GM12892 (cell line): ENCODE measurements at places on chromosomes 16 and 17.

- DNase-seq: peak; percentile 76
Observed at GRCh38 chr16:67278773-67279295, 498 bp upstream of the PLEKHG4 start.

GRCh38 chr17:784143-784542 lies 2.0 kb downstream of the MRM3 start:
- no peak for DNase-seq

DNA sequence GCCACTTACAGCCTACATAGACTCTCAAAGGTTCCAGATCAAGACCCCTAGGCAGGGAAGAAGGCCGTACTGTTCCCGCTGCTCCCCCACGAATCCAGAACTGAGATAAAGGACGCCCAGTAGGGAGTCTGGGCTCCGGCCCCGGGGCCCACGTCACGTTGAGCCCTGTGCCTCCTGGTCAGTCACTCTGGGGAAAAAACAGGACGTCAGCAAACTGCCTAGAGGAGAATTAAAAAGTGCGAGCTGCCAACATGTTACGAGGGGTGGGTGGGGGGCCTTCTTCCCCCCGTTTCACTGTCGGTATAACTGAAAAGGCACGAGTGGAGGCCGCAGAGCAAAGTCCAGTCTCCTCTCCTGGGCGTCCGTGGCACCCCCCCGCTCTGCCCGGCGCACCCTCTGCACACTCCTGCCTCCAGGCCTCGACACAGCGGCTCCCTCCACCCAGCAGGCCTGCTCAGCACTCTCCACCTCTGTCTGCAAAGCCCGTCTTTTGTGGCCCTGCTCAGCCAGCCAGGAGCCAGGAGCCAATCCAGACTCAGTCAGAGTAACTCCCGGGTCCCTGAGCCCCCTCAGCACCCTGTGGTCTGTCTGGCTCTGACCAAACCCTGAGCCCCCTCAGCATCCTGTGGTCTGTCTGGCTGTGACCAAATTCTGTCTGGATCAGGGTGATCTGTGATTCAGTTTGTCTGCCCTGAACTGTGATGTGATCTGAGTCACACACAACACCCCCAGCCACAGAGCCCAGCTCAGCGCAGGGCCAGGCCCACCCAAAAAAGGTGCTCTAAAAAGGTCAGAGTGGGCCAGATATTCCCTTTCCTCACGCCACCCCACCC lies 6.2 kb downstream of the ITGAE start:
- DNase-seq: no peak

- peak; percentile 13 for DNase-seq
Observed at GRCh38 chr17:31068291-31068690, 26.5 kb upstream of the NF1 start.

DNA sequence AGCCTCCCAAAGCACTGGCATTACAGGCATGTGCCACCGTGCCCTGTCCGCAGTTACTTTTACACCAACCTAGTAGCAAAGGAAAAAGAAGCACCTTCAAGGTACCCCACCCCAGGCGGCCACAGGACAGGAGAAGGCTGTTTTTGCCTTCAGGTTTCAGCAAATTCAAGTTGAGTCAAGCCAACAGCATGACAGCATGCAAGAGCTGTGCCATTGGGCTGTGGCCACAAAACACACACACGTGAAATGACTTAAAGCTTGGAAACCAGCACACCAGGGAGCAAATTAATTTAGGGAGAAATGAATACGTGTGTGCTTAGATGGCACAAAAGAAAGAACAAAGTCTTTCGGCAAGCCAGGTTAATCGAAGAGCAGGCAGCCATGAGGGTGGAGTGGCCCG lies 39.7 kb downstream of the ERCC4 start:
- DNase-seq: no peak

DNA sequence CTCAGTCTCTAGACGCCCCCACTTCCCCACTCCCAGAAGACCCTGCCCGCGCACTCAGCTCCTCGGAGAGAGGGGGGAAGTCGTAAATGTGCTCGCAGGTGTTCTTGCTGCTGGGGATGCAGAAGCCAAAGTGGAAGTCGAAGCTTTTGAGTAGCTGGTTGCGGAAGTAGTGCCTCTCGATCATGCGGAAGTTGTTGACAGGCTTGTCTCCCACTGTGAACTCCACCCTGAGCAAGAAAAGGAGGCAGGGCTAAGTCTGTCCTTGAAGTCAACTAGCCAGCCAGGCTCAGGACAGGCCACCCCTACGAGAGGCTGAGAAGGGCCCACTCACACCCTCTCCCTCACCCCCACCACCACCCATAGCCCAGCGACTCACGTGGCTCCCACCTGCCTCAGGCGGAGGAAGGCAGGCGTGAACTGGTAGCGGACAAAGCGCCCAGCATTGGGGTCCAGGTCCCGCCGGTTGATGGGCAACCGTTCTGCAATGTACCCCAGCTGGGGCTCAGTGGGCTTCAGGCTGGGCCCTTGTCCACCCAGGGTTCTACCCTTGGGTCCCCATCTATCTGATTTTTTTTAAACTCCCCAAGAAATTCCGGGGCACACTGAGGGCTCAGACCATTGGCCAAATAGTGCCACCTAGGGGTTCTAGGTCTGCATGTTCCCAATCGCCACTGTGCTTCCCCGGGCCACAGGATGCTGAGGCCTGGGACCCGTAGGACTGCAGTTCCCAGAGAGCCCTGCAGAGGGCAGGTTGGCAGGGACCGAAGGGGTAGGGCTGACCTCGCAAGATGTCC lies 4.6 kb downstream of the UNC119 start:
- peak; percentile 79 for DNase-seq

GRCh38 chr17:17044846-17045561 lies 2.7 kb downstream of the MPRIP start:
- no peak for DNase-seq

- no peak for DNase-seq
Observed at GRCh38 chr17:34252444-34253138, 2.5 kb upstream of the CCL2 start.

DNA sequence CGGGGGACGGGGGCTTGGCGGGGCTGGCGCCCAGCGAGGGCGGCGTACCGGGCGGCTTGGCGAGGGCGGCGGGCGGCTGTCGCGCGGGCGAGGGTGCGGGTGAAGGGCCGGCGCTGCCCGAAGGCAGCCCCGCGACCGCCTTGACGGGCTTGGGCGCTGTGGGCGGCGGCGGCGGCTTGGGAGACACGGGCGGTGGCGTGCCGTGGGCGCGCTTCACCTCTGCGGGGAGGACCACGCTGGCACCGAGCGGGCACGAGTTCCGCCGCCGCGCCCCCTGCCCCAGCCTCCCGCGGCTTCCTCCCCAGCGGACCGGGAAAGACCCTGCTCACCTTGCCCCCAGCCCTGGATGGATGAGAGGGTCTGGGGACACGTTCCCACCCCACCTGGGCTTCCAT lies 17.3 kb downstream of the CASKIN1 start:
- DNase-seq: no peak

DNA sequence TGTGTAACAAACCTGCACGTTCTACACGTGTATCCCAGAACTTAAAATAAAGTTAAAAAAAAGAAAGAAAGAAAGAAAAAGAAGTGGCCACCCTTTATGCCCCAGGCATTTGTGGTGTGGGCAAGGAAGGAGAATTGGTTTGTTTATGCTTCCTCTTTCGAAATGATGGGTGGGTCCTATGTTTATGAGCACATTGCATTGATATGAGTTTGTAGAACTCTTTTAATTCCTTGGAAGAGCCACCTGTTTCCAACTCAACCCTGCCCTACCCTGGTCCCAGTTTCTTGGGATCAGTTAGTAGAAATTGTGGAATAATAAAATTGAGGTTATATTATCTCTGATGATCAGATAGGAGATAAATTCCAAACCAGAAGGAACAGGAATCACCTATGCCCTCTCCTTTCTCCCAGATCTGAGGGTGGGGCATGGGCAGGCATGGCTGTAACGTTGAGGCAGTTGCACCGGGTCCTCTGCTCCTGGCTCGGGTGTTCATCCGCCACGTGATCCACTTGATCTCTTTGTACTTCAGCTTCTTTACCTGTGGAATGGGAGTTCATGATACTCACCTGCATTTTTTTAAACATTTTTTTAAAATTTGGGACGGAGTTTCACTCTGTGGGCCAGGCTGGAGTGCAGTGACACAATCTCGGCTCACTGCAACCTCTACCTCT lies 15.9 kb downstream of the CHAD start:
- no peak for DNase-seq

- DNase-seq: no peak
Observed at GRCh38 chr17:19730843-19731242, 14.5 kb upstream of the SLC47A2 start.

- no peak for DNase-seq
Observed at GRCh38 chr16:31167315-31167714, 12.6 kb upstream of the FUS start.

DNA sequence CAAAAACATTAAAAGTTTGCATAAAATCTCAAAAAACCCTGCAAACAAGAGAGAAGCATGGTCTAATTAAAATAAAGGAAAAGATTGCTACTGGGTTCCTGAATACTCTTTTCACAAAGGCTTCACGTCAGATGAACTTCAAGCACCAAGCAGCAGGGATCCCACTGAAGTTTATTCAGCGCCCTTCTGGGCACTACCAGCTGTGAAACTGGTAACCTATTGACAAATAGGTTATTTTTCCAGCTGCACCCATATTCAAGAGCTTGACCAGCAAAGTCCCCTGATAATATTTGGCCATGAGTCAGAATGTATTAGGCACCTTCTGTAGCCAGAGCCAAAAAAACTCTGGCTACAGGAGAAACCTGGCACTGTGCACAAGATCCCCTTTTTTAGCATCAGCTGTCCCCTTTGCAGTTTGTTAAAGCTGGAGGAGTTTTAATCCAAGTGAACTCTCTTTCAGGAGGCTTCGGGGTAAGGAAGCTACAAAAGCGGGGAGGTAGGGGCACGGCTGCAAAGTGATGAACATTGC lies 60.3 kb downstream of the GRIN2A start:
- DNase-seq: no peak

DNA sequence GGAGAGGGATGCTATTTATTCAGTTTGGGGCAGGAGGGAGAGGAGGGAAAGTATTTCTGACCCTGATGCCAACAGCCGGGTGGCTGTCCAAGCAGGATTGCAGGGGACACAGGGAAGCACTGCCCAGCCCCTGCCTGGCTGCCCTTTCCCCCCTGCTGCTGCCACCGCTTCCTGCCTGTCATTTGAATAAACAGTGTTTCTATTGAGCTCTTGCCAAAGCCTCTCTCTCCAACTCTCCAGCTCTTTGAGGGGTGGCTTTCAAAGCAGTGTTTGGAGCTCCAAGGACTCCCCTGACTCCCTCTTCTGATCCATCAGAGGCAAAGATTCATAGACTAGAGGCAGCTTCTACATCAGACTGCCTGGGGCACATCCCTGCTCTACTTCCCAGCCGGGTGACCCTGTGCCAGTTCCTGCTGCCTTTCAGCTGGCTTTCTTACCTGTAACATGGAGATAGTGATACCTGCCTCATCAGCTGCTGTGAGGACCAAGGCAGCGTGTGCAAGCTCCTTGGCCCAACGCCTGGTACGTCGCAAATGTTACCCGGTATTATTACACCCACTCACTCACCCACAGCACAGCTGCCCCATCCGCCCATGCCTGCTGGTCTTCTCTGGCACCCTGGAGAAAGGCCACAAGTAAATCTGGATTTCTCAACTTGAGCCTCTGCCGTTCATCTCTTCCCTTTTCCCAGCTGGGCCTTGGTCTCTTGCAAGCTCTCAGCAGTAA lies 9.5 kb downstream of the PROCA1 start:
- DNase-seq: no peak

DNA sequence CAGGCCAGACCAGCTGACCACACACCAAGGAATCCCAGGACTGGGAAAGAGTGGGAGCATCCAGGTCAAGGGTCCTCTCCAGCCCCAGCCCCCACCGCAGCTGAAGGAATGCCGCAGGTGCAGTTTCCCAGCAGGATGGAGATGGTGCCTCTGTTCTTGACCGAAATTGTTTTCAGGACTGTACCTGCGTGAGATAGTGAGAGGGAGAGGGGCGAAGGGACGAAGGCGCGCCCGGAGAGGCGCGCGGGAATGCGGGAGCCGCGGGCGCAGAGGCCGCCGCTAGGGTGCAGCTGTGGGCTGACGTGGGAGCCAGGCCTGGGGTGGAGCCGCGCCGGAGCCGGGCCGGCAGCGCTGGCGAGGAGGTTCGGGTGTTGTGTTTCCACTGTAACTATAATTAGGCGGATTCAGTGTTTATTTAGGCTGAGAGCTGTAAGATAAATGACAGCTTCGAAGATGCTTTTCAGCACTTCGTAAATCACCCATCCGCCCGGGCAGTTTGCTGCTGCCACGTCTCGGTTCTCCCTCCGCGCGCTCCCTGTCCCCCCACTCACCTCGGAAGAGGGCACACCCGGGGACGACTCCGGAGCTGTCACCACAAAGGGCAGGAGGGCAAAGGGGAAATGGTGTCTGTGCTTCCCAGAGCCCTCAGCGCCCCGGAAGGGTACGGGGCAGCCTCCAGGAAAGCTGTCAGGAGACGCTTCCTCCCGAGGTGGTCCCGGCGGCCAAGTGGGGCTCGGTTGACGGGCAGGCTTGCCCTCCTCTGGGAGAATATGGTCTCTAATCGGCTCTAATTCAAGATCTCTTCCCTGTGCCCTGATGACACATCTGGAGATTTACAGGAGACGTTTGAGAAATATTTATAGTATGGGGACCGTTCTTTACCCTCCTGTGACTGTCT lies 38.2 kb downstream of the HOXB1 start:
- peak; percentile 79 for DNase-seq

GRCh38 chr16:1357906-1358566 lies 6.3 kb downstream of the GNPTG start:
- no peak for DNase-seq

GRCh38 chr17:69267219-69267618 lies 38.6 kb upstream of the ABCA10 start:
- no peak for DNase-seq

- peak; percentile 53 for DNase-seq
Observed at GRCh38 chr17:45316434-45317110, at the start of gene MAP3K14. Gene MAP3K14 (minus strand): TSS chr17:45317020. CDS start chr17:45290745, 26,275 bp downstream.

GRCh38 chr17:1548032-1548431 lies 14.6 kb downstream of the PITPNA start:
- no peak for DNase-seq

- DNase-seq: no peak
Observed at GRCh38 chr17:77109159-77109759, 31.5 kb upstream of the SEC14L1 start.

- no peak for DNase-seq
Observed at GRCh38 chr17:27376637-27377547, 79.4 kb upstream of the KSR1 start.

DNA sequence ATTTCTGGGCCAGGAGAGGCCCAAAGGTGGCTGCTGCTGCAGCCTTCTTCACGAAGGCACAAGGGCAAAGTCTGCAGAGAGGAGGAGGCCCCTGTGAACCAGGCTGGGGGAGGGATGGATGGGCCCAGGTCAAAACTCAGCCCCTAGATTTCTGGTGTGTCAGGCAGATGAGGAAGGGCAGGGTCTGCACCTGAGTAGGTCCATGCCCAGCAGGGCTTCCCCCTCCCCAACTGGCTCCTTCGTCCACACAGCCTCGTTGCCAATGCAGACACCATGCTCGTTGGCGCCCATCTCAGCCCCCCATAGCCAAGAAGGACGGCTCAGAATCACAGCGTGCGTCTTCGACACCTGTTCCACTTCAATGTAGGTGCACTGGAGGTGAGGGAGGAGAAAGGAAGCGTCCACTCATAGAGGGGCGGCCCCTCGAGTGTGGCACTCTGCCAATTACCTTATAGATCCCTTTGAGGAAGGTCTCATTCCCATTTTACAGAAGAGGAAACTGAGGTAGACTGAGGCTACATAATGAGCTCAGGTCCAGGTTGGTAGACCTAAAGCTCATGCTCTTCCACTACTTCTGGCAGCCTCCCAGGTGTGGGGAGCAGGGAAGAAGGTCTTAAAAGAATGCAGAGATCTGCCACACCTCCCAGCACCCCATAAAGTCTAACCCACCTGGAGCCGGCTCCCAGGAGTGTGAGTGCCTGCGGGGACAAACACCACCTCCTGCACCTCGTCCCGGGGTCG lies 902 bp downstream of the SCRN2 start:
- DNase-seq: no peak
